ENCODE measurements at places on chromosomes 5 and 9.

- DNase-seq: no peak
Measured at GRCh38 chr5:29642601-29643000, 1550.9 kb upstream of the CDH6 start.

DNA sequence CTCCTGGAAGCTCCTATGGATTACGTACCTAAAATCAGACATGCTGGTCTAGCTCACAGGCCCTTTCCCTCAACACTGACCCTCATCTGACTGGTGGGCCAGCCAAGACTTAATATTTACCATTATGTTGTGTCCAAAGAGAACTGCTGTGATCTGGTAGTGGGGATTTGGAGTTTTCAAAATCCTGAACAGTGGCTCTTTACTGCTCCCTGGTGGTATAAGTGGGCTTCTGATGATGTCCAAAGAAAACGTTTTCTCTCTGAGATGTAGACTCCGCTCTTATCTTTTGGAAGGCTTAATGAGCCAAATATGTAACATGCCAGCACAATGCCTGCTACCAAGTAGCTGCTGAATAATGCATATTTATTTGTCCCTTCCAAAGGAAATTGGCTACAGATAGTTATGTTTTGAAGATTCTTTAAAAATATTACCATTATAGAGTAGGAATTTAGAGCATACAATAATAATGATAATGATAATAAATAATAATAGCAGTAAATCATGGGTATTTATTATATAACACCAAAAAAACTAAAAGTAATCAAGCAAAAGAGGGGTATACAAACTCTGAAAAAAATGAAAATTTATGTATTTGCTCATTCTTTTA lies 406.6 kb upstream of the TNC start:
- DNase-seq: no peak

DNA sequence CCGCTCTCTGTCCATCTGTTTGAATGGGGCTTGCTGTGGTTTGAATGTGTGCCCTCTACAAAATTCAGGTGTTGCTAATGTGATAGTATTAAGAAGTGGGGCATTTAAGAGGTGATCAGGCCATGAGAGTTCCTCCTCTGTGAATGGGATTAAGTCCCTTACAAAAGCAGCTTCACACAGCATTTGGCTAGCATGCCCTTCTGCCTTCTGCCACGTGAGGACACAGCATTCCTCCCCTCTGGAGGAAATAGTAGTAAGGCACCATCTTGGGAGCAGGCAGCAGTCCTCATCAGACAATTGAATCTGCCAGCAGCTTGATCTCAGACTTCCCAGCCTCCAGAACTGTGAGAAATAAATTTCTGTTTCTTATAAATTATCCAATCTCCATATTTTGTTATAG lies 540.2 kb downstream of the CSNK1G3 start:
- DNase-seq: no peak

DNA sequence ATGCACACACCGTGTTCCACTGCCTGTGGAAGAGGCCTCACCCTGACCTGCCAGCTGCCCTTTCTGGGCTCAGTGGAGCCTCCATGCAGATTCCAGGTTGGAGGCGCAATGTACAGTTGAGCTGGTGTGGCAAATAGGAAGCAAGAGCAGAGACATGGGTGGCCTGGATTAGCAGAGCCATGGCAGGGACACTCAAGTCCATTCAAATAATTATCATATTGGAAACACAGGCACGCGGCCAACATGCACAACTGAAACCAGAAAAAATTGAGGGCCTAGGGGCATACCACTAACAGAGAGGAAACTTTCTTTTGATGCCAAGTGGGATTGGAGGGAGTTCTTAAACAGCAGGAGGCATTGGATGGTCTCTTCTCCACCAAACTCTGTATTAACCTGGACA lies 35.8 kb downstream of the OTULINL start:
- no peak for DNase-seq

DNA sequence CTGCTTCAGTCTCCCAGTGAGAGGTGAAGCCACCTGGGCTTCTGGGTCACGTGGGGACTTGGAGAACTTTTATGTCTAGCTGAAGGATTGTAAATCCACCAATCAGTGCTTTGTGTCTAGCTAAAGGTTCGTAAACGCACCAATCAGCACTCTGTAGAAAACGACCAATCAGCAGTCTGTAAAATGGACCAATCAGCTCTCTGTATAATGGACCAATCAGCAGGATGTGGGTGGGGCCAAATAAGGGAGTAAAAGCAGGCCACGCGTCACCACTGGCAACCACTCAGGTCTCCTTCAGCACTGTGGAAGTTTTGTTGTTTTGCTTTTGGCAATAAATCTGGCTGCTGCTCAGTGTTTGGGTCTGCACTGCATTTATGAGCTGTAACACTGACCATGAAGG lies 69.1 kb upstream of the NREP start:
- DNase-seq: no peak

GRCh38 chr5:11038772-11039171 lies 277.7 kb upstream of the DAP start:
- DNase-seq: no peak

DNA sequence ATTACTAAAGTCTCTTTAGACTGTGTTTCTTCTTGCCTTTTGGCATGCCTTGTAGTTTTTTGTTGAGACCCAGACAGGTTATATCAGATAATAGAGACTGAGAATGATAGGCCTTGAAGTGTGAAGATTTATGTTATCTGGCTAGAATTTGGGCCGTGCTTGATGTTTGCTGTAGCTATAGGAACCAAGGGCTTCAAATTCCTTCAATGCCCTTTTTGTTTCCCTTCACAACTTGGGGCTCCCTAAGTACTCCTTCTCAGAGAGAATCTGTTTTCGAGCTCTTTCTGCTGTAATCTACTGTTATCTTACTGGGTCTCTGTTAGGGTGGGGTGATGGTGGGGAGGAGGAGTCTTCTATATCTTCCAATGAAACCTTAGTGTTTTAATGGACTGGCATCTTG lies 95.3 kb upstream of the CKMT2 start:
- DNase-seq: no peak

- peak; percentile 2 for DNase-seq
Measured at GRCh38 chr5:116242343-116242742, 157.5 kb downstream of the COMMD10 start.

- DNase-seq: no peak
Measured at GRCh38 chr5:7348168-7348854, 47.6 kb upstream of the ADCY2 start.

DNA sequence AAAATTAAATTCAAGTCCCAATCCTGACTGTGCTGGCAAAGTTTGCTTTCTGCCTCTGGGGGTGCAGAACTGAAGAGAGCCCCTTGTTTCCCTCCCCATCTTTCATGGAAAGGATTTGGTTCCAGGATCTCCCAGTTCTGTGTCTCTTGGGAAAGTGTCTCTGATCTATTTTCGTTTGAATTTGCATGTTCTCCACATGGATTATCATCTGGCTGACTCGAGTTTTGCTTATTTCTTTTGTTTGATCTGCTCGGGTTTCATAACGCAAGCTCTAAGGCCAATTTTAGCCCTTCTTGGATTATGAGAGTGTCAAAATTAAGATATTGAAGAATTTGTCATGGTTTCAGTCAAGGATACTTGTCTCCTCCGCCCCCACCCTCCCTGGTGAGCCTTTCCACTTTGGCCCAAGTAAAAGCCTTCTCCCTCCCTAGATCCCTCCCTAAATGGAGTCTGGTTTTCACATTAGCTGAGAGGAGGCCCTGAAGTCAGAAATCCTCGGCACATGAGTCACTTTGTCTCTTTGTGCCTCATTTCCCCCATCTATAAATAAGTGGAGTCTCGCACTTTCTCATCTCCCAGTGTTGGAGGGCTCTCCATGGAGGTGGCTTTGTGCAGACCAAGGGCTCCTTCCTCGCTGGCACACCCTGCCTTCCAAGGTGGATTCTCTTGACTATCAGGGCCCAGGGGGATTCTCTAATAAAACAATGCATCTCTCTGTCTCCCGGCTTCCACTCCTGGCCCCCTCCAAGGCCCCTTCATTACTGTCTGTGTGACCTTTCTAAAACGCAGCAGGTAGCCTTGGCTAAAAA lies 17.3 kb downstream of the ADRB2 start:
- no peak for DNase-seq

DNA sequence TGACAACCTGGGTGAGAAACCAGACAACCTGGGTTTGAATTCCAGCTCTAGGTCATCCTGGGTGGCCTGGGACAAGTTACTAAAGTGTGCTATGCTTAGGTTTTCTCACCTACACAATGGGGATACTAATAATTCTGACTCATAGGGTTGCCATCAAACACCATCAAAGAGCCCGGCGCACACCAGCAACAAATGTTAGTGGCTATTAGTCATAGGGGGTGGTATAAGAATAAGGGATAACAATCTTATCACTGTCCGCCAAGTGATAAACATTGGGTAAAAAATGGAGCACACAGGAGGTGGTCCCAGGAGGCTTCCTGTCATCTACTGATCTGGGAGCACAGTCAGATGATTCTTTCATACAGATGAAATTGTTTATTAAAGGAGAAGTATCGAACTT lies 61.4 kb upstream of the AFAP1L1 start:
- no peak for DNase-seq

- no peak for DNase-seq
Measured at GRCh38 chr9:73029346-73029745, 76.5 kb upstream of the ALDH1A1 start.

DNA sequence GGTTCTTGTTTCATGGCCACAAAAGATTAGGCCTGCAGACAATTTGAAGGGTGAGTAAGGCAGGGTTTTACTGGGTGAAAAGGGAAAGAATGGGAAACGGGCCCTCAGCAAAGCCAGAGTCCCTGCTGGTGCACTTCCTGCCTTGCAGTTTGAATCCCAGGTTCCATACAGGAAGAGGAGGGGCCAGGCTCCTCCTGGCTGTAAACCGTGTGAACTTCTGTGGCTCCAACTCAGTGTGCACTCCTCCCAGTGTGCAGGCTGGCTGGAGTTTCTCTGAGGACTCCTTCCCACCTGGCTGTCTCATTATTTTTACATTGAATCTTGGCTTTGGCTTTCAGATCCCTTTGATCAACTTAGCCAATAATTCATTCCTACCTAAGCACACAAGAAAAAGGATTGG lies 367.1 kb upstream of the KLF4 start:
- DNase-seq: no peak

- DNase-seq: no peak
Measured at GRCh38 chr9:137505421-137506140, 44.6 kb downstream of the PNPLA7 start.

- DNase-seq: no peak
Measured at GRCh38 chr5:36896476-36896875, 19.9 kb downstream of the NIPBL start.

DNA sequence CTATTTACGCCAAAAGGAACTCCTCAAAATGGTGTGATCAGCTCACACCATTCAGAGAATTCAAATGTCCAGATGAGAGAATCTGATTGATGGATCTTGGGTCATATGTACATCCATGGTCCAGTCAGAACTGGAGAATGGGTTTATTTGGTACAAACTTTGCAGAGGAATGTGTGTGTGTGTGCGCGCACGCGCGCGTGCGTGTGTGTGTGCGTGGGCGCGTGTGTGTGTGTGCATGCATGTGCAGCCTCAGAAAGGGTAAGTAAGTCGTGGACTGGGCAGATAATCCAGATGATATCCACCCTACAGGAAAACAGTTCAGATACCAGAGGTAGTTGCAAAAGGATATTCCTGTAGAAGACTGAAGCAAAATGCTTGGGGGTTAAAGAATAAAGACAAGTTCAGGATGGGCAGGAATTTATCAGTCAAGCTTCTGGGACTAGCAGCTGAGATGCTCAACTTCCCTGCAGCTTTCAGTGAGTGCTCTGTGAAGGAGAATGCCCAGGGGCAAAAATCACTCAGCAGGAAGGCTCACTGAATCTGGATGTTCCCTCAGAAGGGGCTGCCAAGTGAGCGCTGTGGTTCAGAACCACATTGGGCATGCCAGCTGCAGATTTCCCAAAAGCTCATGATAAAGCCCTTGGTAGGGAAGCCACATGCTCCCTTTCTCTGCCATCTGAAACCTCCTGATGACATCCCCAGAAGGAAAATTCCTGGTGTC lies 440.5 kb upstream of the SGCD start:
- DNase-seq: no peak

- no peak for DNase-seq
Measured at GRCh38 chr5:116492016-116492623, 82.5 kb downstream of the SEMA6A start.

GRCh38 chr5:91225848-91226686 lies 157.1 kb downstream of the ARRDC3 start:
- DNase-seq: peak; percentile 74

DNA sequence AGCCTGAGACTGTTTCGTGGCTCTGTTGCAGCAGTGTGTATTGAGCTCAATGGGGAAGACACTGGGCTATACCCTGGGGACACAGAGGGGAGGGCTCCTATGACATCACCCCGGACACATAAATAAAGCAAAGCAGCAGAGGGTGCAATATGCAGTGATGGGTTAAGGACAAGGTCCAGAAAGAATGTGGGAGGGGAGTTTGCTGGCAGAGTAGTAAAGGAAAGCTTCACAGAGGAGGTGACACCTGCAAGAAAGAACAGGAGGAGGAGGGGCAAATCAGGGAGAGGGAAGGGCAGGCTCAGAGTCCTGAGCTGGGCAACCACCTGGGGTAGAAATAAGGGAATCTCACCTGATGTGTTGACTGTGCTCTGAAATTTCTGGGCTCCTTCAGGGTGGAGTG lies 35.3 kb upstream of the CDKN2AIPNL start:
- no peak for DNase-seq

GRCh38 chr5:176529116-176529740 lies 8.0 kb downstream of the RNF44 start:
- no peak for DNase-seq

DNA sequence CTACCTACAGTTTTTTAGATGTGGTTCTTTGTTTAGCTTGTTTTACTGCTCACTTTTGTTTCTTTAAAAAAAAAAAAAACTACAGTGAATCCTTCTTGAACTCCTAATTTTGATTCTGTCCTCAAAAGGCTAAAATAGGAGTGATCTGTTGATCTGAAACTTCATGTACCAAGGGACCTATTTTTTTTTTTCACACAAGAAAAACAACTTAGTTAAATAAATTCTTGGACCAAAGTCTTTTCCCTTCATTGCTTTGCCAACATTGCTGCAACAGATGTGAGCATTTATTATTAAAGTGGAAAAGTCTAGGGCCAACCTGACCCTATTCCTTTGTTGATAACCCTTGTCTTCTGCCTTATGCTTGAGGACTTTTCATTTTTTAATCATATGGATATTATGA lies 236.8 kb downstream of the ARHGEF28 start:
- DNase-seq: no peak
